ENCODE measurements at places on chromosomes 4 and X.

- DNase-seq = no peak
These were observed 59.3 kb upstream of the CLDN34 start for GRCh38 chrX:9907645-9908387.

GRCh38 chr4:26175006-26175786 is 145.6 kb upstream of the RBPJ start:
- DNase-seq = no peak

DNA sequence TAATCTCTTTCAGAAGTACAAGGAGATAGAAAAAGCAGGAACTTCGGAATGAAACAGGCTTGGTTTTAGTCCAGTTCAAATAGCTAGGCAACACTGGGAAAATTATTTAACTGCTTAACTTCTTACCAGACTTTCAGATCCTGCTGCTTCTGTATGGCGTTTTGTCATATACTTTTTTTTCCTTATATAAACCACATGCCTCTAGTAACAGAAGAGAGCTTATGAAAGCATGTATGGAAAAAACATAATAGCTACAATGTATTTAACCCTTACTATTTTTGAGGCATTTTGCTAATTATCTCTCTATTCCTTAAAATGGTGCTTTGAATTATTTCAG is 439.6 kb downstream of the INPP4B start:
- DNase-seq = no peak

- DNase-seq = no peak
These were observed 233.2 kb downstream of the PTTG2 start for GRCh38 chr4:38193236-38193863.

GRCh38 chr4:81790477-81790876 is 318.8 kb upstream of the RASGEF1B start:
- DNase-seq = no peak

GRCh38 chr4:187972135-187972534 is 23.4 kb upstream of the ZFP42 start:
- DNase-seq = no peak

All from NCI-H1092 (cell line).